Stimulated activated CD4-positive, alpha-beta T cell treated with anti-CD3 and anti-CD28 coated beads, Interleukin-12 subunit alpha, Interleukin-12 subunit beta, amount 100 ng/mL, for 48 hours (primary cell): ENCODE measurements at places on chromosomes 12 and 14.

GRCh38 chr12:67957383-67957782 is 31.9 kb upstream of the IFNG-AS1 start:
- DNase-seq, result no peak

GRCh38 chr12:113740699-113741098 is 225.4 kb downstream of the RBM19 start:
- no peak for DNase-seq

DNA sequence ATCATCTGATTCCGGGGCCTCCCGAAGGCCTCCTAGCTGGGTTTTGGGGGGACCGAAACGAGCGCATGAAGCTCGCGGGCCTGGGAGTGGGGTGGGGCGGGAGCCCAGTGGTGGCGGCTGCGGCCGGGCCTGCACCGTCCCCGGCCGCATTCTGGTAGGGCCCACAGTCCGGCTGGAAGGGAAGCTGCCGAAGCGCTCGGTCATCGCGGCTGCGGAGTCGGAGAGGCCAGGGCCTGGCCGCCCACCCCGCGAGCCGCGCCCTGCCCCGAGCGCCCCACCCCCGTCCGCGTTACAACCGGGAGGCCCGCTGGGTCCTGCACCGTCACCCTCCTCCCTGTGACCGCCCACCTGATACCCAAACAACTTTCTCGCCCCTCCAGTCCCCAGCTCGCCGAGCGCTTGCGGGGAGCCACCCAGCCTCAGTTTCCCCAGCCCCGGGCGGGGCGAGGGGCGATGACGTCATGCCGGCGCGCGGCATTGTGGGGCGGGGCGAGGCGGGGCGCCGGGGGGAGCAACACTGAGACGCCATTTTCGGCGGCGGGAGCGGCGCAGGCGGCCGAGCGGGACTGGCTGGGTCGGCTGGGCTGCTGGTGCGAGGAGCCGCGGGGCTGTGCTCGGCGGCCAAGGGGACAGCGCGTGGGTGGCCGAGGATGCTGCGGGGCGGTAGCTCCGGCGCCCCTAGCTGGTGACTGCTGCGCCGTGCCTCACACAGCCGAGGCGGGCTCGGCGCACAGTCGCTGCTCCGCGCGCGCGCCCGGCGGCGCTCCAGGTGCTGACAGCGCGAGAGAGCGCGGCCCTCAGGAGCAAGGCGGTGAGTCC is at the start of gene KLC1:
Gene KLC1 (plus strand): TSS at position 528 of the 819 bp plus-strand sequence. CDS start 25,354 bp downstream, outside the sequence.
- peak; percentile 79 for DNase-seq

GRCh38 chr14:47189911-47190484 is 485.4 kb downstream of the MDGA2 start:
- no peak for DNase-seq
